Kidney tubule cell (primary cell): ENCODE measurements at places on chromosomes 4 and X.
A peak's percentile ranks its signal among the peaks of the same experiment; 100 is the strongest.

DNA sequence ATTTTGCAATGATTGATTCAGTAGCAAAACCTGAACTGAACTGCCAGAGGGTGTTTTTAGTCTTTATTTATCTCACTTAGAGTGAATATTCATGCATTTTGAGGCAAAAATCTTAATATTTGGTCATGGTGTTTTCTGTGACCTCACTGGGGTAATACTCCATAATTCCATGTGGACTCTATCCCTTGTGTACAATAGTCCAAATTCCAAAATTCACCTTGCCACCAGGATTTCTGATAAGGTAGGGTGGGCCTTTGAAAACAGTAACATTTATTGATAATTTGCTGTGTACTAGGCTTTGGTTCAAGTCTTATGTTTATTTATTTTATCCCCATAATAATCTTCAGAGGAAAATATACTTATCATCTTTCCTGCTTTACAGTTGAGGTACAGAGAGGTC, 68.4 kb upstream of the PDE5A start:
- DNase-seq, result no peak

DNA sequence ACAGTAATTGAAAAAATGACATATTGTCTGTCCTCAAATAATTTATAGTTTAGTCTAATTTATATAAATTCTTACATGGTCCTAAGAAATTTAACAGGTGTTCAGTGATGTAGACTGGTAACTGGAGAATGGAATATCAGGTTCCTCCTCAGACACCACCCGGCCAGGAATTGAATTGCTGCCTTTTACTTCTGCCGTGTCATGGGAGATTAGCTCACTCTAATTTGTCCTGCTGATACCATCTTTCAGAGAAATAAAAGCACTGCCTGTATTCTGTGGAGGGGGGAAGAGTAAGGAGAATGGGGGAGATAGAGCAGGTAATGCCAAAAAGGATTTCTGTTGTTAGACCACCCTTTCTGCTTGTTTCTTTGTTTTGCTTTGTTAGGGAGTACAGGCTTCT, 125.2 kb upstream of the KLHL4 start:
- DNase-seq, result no peak

DNA sequence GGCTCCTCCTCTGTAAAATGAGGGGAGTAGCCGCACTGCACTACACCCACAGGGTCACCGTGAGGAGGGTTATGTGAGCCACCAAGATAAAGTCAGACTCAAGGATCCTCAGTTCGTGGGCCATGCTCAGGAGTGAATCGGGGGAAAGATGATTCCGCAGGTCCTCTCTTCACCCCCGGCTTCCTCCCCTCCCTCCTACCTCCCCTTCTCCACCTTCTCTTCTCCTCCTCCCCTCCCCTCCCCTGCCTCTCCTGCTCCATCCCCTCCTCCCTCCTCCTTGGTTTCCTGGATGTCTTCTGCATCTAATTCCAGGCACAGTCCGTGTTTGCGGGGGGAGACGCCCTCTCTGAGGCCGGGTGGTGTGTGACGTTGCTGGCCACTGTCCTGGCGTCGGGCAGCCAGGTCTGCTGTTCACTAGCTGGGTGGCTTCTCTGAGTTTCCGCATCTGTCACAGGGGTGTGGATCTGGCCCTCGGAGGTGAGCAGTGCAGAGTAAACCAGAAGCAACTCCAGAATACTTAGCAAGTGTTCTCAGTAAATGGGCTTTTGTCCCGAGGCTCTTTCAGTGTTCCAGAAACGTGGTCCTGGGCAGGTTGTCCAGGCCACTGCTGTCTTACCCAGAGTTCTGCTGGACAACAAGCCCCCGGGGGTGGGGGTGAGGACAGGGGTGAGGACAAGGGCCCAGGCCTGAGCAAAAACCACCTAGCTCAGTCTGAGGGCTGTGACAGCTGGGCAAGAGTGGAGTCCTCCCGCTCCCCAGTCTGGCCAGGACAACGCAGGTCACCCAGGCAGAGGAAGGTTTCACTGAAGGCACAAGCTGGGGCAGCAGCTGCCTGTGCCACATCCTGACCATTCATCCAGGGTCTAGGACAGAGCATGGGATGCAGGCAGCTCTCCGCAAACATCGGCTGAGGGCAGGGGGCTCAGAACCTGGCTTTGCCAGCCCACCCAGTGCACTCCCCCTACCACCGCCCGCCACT, 92.4 kb downstream of the PPP2R2C start:
- no peak for DNase-seq

DNA sequence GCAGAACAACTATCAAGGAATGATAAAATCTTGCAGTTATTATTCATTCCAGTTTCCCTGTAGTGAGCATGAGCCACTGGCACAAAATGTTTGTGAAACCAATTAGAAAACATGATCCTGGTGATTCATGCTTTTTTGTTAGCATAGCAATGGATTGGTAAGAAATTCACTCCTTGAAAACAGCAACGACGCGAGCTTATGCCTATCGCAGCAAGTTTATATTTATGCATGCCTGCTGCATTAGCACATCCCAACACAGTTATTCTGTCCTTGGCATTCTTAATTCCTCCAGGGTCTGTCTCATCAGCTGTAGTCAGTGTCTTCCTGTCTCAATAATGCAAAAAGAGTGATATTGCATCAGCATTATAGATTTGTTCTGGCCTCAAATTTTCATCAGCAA, 975.9 kb downstream of the STIM2 start:
- DNase-seq, result peak; percentile 12

DNA sequence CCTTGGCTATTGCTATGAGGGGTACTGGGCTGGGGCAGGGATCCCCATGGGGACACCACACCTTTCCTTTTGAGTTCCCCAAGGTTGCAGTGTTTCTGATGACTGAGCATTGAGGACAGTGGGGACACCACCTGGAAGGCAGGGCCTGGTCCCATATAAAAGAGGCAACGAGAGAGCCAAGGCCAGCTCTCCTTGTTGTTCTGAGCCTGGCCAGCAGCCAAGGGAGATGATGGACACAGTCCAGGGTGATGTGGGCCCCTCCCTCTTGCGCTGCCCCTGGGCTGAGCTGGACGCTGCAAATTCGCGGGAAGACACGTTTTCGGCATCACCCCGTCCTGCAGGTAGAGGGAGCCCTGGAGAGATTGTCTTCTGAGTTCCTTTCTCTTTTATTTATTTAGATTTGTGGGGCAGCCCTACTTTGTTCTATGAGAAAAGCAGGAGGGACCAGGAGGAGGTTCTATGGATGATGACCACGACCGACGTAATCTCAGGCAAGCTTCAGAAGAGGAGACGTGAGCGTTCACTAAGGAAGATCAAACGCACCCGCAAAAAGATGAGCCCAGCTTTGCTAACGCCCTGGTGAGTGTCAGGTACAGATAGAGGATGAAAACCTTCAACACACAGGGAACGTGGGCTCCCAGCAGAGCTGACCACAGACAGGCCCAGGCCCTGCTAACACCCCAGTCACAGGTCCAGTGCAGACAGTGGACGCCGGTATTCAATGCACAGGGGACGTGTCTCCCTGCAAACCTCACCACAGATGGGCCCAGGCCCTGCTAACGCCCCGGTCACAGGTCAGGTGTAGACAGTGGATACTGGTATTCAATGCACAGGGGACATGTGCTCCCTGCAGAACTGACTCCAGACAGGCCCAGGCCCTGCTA, 97.4 kb downstream of the SHOX start:
- DNase-seq, result no peak

GRCh38 chr4:88280228-88280795, 4.0 kb downstream of the PPM1K start:
- no peak for DNase-seq
